ENCODE measurements at places on chromosomes 16 and 17. TPM values are rescaled to one million over a fixed set of nuclear protein-coding genes. Genes with fewer than 3 reads are reported as not detected.

LITAF gene
- 57.9 TPM for total RNA-seq

TMEM235 gene
- total RNA-seq: not detected

DPEP1 gene
- total RNA-seq: 0.65 TPM

SPIRE2 gene
- total RNA-seq: 1.00 TPM

TMIGD1 gene
- total RNA-seq: not detected

CHD9NB gene
- total RNA-seq: 1.1 TPM

RAB11FIP4 gene
- 0.74 TPM for total RNA-seq

CDRT4 gene
- 1.8 TPM for total RNA-seq

FBXL19 gene
- total RNA-seq: 15.9 TPM

CCL16 gene
- not detected for total RNA-seq

TMC6 gene
- 0.92 TPM for total RNA-seq

WSCD1 gene
- 0.09 TPM for total RNA-seq

SEZ6 gene
- not detected for total RNA-seq

HOXB8 gene
- total RNA-seq: not detected

SSTR5 gene
- total RNA-seq: not detected

SMIM36 gene
- total RNA-seq: not detected

HOXB4 gene
- total RNA-seq: not detected

All from smooth muscle cell of bladder (primary cell).